IPS DF 6.9 (cell line): ENCODE measurements at places on chromosomes 2 and 18.
A peak's percentile ranks its signal among the peaks of the same experiment; 100 is the strongest.

DNA sequence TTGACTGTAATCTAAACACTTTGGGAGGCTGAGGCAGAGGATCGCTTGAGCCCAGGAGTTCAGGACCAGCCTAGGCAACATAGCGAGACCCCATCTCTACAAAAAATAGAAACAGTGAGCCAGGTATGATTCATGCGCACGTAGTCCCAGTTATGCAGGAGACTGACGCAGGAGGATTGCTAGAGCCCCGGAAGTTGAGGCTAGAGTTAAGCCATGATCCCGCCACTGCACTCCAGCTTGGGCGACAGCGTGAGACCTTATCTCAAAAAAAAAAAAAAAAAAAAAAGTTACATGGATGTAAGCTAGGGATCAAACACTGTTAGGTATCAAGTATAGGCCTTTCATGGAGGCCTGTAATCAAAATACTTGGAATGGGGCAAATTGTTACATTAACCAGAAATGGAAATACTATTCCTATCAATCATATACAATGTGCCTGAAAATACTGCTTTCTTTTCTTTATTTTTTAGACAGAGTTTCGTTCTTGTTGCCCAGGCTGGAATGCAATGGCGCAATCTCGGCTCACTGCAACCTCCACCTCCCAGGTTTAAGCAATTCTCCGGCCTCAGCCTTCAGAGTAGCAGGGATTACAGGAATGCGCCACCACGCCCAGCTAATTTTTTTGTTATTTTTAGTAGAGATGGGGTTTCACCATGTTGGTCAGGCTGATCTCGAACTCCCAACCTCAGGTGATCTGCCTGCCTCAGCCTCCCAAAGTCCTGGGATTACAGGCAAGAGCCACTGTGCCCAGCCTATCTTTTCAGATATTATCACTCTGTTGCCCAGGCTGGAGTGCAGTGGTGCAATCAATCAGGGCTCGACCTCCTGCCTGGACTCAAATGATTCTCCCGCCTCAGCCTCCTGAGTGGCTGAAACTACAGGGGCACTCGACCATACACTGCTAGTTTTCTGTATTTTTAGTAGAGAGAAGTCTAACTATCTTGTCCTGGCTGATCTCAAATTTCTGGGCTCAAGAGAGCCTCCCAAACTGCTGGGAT is 27.2 kb downstream of the XPO1 start:
- no peak for DNase-seq

- DNase-seq: no peak
These were observed 96.9 kb upstream of the NEDD4L start for GRCh38 chr18:57947117-57947516.

- DNase-seq: peak; percentile 61
These were observed 21.5 kb upstream of the ALKAL2 start for GRCh38 chr2:309148-309953.

GRCh38 chr2:156309167-156309566 is 23.4 kb downstream of the NR4A2 start:
- DNase-seq: no peak

DNA sequence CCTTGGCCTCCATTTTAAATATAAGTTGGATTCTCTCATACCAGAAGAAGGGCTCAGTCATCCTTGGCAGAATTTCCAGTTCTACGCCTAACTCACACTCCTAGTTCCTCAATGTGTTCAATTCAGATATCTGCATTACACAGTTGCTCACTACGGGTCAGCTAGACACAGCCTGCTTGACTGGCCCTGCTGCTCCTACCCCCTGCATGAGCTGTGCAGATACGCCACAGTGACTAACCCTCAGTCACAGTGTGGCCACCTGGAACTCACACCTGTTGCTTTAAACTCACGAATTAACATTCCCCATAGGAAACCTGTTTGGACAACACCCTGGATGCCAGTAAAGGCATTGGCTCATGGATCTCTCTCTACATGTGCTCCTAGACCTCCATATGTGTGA is 429.6 kb downstream of the NCKAP5 start:
- DNase-seq: no peak

DNA sequence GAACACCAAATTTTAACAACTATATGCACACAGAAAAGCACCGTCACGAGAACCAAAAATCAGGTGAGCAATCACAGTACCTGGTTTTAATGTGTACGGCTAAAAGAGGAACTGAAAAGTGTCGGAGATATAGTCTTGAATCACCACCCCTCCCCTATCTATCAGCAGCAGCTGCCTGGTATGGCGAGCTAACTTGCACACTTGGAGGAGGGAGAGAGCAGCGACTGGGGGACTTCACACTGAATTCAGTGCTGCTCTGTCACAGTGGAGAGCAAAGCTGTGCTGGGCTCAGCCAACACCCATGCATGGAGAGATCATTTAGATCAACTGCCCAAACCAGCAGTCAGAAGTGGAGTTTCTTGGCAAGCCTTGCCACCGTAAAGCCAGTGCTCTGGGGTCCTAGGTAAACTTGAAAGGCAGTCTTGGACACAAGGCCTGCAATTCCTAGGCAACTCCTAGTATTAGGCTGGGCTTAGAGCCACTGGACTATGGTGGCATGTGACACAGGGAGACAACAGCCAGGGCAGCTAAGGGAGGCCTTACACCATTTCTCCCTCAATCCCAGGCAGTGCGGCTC is 89.2 kb upstream of the CD226 start:
- no peak for DNase-seq

DNA sequence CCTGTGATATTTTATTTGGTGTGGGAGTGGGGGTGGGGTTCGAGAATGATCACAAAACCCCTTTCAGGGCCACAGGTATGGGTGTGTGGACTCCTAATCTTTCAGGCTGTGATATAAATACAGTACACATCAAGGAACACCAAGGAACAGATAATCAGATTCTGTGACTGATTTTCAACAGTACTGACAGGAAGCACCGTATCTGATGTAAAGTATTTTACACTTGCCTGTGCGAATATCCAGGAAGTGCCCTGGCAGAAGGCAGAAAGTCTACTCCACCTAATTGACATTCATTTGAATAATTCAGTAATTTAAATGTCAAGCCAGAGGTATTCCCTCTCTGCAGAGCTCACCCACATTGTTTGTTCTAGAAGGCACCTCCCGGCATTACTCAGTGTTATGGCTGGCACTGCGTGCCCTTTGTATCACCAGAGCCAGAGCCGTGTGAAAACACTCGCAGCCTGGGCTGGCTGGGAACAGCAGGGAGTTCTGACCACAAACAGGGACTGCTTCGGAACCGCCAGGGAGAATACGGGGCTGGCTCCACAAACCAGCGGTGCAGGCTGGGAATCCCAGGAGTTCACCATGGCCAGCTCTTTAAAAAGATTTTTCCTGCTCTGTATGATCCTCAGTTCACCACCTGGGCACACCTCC is 91.8 kb downstream of the ACVR1 start:
- no peak for DNase-seq
